Activated naive CD4-positive, alpha-beta T cell treated with anti-CD3 and anti-CD28 coated beads, Interleukin-2, amount 10 ng/mL, durations not matched to agents 5 hours and 36 hours (primary cell): ENCODE measurements at places on chromosomes 16 and 17. TPM values are rescaled to one million over a fixed set of nuclear protein-coding genes. Genes with fewer than 3 reads are reported as not detected.

KRTAP3-2 gene
- not detected for total RNA-seq

VPS35 gene
- total RNA-seq: 88.0 TPM

HSD17B2 gene
- total RNA-seq: not detected

GRIN2A gene
- not detected for total RNA-seq

MT1A gene
- total RNA-seq: not detected

TSPOAP1 gene
- 35.2 TPM for total RNA-seq

RNF222 gene
- 0.10 TPM for total RNA-seq

MGAT5B gene
- total RNA-seq: 0.33 TPM

NR1D1 gene
- total RNA-seq: 5.1 TPM

EVPLL gene
- not detected for total RNA-seq

MAPK7 gene
- 47.4 TPM for total RNA-seq

PLEKHG4 gene
- total RNA-seq: 20.6 TPM

TLCD2 gene
- total RNA-seq: 0.10 TPM

CD300E gene
- total RNA-seq: not detected

HBA1 gene
- not detected for total RNA-seq

GALNS gene
- total RNA-seq: 45.6 TPM

FLYWCH2 gene
- total RNA-seq: 21.2 TPM

NDE1 gene
- 124 TPM for total RNA-seq
